ENCODE measurements at places on chromosomes 3 and 15. TPM values are rescaled to one million over a fixed set of nuclear protein-coding genes. Genes with fewer than 3 reads are reported as not detected.

SMAD6 gene
- total RNA-seq: 26.4 TPM

NR1D2 gene
- total RNA-seq: 16.9 TPM

EBLN2 gene
- total RNA-seq: 9.3 TPM

FBXW12 gene
- not detected for total RNA-seq

RASGRP1 gene
- total RNA-seq: 2.4 TPM

GOLGA8J gene
- total RNA-seq: 0.13 TPM

ZNF385D gene
- 2.9 TPM for total RNA-seq

FGF12 gene
- total RNA-seq: 4.9 TPM

CMSS1 gene
- total RNA-seq: 6.9 TPM

SYNPR gene
- total RNA-seq: 0.52 TPM

SPINT1 gene
- 197 TPM for total RNA-seq

RARRES1 gene
- 73.1 TPM for total RNA-seq

APOD gene
- 9.6 TPM for total RNA-seq

LRRC57 gene
- total RNA-seq: 19.4 TPM
